ENCODE measurements at places on chromosomes 16 and 17. TPM values are rescaled to one million over a fixed set of nuclear protein-coding genes. Genes with fewer than 3 reads are reported as not detected.

The ATXN7L3 gene
- 37.7 TPM for total RNA-seq

The ARL5C gene
- total RNA-seq: not detected

The HSD11B2 gene
- total RNA-seq: 2.1 TPM

The LYRM9 gene
- 9.2 TPM for total RNA-seq

The HOXB5 gene
- not detected for total RNA-seq

The BCL6B gene
- 0.56 TPM for total RNA-seq

The GCGR gene
- not detected for total RNA-seq

DNA sequence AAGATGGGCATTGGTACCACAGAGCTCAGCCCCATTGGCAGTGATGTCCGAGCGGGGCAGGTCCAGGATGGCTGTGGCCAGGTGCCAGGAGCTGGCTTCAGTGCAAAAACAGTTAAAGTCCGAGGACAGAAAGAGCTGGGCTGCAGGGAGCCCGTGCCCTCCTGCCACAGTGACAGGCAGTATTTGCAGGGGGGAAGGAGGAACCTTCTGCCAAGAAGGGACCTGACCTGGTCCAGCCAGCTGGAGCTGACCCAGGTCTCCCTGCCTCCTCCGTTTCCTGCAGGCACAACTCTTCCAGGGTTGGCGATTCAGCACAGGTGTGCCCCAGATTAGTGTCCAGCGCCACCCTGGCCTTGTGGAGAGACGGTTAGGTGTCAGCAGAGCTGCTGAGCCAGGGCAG, 199.0 kb downstream of the ENGASE start:
- no peak for DNase-seq
- H3K4me3 ChIP-seq: no peak overlapping the region
- no peaks in the 10 kb centered on the region for H3K4me1 ChIP-seq

GRCh38 chr16:624526-625070, 6.2 kb upstream of the WFIKKN1 start:
- no peak overlapping the region for H3K4me3 ChIP-seq
- peaks cover 58% of the 10 kb centered on the region for H3K4me1 ChIP-seq
- no peak overlapping the region for H3K27ac ChIP-seq
- no peaks in the 10 kb centered on the region for H3K27me3 ChIP-seq
- H3K36me3 ChIP-seq: peaks cover 6% of the 10 kb centered on the region
- no peak for DNase-seq

DNA sequence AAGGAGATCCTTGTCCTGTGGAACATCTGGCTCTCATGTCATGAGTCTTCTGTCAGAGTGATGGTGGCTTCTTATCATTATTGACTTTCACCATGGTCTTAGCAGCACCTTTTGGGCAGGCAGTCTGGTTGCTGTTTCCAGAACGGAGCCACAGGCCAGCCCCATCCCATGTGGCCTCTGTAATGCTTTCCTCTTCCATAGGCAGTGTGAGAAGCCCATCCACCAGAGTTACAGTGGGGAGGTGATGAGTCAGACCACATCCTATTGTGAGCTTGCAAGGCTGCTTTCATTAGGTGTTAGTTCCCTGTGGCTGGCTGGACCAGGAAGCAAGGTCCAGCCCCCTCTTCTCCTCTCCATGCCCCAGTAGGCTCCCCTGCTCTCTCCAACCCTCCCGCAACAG, 30.8 kb upstream of the SPACA3 start:
- no peaks in the 10 kb centered on the region for H3K4me1 ChIP-seq
- H3K27me3 ChIP-seq: peaks cover 15% of the 10 kb centered on the region
- H3K36me3 ChIP-seq: no peaks in the 10 kb centered on the region
- no peak overlapping the region for H3K27ac ChIP-seq

GRCh38 chr17:9700754-9701476, 55.6 kb downstream of the USP43 start:
- no peaks in the 10 kb centered on the region for H3K36me3 ChIP-seq
- H3K4me1 ChIP-seq: no peaks in the 10 kb centered on the region
- H3K4me3 ChIP-seq: no peak overlapping the region
- no peaks in the 10 kb centered on the region for H3K27me3 ChIP-seq
- DNase-seq: no peak
- no peak overlapping the region for H3K27ac ChIP-seq

GRCh38 chr17:44522883-44523671, 19.9 kb upstream of the GPATCH8 start:
- H3K4me3 ChIP-seq: no peak overlapping the region
- H3K36me3 ChIP-seq: no peaks in the 10 kb centered on the region
- no peak for DNase-seq
- H3K4me1 ChIP-seq: no peaks in the 10 kb centered on the region

DNA sequence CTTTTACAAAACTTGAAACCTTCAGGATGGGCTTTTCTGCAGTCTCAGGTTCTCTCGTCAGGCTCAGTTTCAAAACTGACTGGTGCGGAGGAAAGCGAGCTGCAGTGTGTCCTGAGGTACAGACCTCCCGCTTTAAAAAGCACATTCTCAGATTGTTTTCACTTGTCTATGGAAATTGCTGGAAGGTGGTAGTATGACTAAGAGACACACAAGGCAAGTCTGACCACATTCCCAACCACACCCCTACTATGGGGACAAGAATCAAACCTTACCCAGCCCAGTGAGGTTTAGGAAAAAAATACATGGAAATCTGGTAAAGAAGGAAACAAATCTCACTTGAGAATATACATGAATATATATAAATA, 18.2 kb downstream of the SRP68 start:
- H3K4me3 ChIP-seq: peak overlapping the region; percentile 43
- H3K36me3 ChIP-seq: peaks cover 98% of the 10 kb centered on the region
- no peak for DNase-seq
- H3K4me1 ChIP-seq: peaks cover 15% of the 10 kb centered on the region

- no peaks in the 10 kb centered on the region for H3K27me3 ChIP-seq
- DNase-seq: no peak
- no peak overlapping the region for H3K4me3 ChIP-seq
- H3K4me1 ChIP-seq: no peaks in the 10 kb centered on the region
- no peak overlapping the region for H3K27ac ChIP-seq
Measured at GRCh38 chr16:54748611-54749190, 182.0 kb upstream of the IRX5 start.

DNA sequence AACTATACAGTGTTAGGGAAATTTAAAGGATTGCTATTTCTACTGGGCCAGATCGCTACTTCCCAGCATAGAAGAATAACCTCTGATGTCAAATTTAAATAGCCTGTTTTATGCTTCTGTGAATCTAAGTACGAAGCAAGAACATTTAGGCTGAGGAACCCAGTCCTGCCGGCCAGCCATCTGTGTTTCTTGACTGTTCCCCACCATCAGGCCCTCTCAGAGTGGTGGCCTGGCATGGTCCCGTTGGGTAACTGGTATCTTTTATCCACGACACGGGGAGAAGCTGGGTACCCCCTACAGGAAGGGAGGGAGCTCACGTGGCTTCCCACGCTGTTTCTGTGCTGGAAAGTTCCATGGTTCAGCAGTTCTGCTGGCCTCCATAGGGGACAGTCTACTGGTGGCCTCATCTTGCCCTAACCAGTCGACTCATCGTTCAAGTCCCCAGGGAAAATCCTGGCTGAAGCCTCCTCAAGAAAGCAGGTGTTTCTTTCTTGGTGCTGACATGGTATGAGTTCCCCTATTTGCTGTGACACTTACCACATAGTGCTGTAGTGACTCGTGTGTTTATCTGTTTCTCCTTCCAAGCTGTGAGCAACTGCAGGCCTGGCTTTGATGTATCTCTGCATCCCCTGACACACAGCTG, 201.7 kb upstream of the NLRP1 start:
- no peaks in the 10 kb centered on the region for H3K27me3 ChIP-seq
- no peak for DNase-seq
- H3K4me3 ChIP-seq: no peak overlapping the region

- H3K4me1 ChIP-seq: no peaks in the 10 kb centered on the region
- H3K4me3 ChIP-seq: no peak overlapping the region
- no peaks in the 10 kb centered on the region for H3K27me3 ChIP-seq
- no peak for DNase-seq
- H3K27ac ChIP-seq: no peak overlapping the region
Measured at GRCh38 chr16:49994006-49994405, 31.0 kb upstream of the CNEP1R1 start.

DNA sequence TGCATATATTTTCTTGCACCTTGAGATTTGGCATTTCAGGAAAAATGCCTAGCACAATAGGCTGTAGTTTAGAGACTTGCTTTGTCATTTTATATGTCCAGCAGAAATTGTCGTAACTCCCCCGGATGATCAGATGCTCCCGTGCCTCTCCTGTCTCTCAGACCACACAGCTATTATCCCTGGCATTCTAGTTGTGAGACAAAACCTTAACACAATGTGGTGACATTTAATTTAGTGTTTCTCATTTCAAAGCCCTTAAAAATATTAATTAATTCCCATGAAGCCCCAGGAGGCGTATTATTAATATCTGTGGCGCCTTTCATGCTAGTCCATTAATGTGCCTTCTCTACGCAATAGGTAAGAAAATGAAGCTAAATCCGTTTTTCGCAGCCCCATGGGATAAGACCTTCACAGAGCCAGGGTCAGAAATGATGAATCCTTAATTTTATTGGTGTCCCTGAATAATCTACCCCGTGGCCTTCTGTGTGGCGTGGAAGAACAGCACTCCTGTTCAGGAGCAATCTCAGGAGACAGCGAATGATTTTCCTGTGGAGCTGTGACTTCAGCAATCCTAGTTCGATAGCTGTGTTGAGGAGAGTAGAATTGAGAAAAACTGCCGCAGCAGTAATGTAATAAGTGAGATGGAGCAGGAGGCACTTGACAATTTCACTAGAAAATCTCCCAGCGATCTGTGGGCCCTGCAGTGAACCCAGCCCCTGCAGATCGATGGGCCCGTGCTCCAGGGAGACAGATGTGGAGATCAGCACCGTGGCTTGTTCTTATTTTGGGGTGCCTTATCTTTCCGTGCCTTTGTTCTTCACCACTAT, 157.9 kb downstream of the RPTOR start:
- DNase-seq: no peak
- H3K4me3 ChIP-seq: no peak overlapping the region
- peaks cover under 1% of the 10 kb centered on the region for H3K36me3 ChIP-seq
- peaks cover 4% of the 10 kb centered on the region for H3K4me1 ChIP-seq
- H3K27ac ChIP-seq: no peak overlapping the region
